Mesenteric fat pad (tissue), 1 donor: ENCODE measurements at places on chromosomes 3 and 15.

- DNase-seq = no peak
Observed at GRCh38 chr3:171531716-171532115, 71.5 kb upstream of the TNIK start.

GRCh38 chr3:52323526-52324295, 7.6 kb downstream of the DNAH1 start:
- DNase-seq = no peak

- DNase-seq = no peak
Observed at GRCh38 chr15:39785841-39786240, 3.2 kb upstream of the FSIP1 start.

GRCh38 chr3:5768281-5768945, 580.9 kb downstream of the EDEM1 start:
- no peak for DNase-seq

DNA sequence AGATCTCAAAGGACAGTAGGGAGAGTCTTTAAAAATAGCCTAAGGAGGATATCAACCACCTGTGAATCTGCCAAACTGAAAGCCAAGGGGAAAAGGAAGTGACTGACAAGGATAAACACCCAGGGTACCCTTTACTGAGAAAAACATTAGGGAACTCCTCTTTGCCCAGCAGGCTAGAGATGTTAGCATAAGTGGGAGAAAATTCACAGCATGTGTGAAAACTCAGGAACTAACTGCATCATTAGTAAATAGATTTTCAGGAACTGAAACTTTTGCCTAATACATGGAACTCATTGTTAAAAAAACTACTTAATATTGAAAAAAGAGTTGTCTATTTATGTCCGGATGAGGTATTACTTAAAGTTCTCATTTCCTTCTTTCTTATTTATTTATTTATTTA, 375.5 kb downstream of the NTRK3 start:
- DNase-seq = no peak

DNA sequence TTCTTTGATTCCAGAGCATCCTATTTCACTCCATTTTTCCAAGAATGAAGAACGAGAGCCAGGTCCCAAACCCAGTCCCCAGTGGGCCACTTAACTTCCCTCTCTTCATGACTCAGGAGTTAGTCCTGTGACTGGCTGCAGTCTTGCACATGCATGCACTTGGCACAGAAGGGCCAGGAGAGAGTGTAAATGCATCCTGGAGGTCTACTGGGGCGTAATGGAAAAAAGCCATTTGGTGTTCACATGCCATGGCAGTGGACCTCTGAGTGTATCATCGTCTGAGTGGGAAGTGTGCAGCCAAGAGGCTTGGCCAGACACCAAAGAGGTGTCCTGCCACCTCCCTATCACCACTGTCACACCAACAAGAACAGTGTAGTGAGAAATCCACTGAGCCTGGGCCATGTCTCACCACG, 15.1 kb upstream of the RFTN1 start:
- no peak for DNase-seq

GRCh38 chr3:26556637-26557036, 65.9 kb upstream of the LRRC3B start:
- no peak for DNase-seq

DNA sequence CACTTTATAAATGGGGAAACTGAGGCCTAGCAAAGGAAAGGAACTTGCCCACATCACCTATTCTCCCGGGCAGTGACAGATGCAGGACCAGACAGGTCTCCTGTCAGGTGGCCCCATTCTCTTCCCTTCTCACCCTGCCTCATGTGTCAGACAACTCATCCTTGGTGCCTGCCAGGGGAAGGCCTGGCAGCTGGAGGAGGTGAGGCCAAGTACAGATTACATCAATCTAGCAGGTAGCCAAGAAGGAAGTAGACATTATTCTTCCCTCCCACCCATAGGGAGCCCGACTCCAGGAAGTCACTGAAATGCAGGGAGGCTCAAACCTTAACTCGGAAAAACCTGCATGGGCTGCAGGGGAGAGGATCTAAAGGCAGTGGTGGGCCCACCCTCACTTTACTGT, 39.6 kb downstream of the DAPK2 start:
- DNase-seq = no peak

GRCh38 chr3:154119951-154120350, 1.2 kb upstream of the ARHGEF26 start:
- no peak for DNase-seq

DNA sequence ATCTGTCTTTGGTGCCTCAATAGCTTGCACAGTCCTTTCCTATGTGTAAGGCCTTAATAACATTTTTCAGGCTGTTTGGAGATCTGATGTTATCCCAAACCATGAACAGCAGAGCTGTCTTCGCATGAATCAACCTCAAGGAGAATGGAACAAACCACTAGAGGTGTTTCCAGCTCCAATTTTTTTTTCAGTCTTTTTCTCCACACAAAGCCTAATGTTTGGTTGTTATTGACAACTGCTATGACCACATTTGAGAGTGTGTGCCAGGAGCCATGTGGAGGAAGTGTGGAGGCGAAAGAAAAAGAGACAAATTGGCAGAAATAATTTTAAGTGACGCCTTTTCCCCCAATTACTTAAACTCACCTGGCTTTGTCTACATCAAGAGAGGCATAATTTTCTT, 38.7 kb downstream of the RTP4 start:
- DNase-seq = no peak

DNA sequence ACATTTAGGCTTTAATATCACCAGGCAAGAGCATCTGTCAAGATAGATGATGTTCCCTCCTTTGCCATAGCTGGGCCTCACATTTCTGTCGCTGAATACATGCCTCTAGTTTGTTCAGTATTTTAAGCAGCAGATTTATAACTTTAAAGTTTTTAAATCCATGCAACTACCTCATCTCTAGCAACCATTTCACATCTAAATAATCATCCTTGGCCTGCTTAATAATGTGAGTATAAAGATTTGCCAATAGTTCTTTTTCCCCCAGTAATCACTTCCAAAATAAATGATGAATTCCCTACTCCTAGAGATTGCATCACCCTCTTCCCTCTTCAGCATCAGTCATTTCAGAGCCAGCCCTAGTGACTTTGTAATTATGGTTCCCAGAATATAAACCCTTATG, 36.2 kb upstream of the FILIP1L start:
- DNase-seq = no peak

GRCh38 chr3:98513091-98513511, 9.6 kb downstream of the CLDND1 start:
- no peak for DNase-seq

- DNase-seq = no peak
Observed at GRCh38 chr15:48279608-48280007, 51.6 kb upstream of the DUT start.

DNA sequence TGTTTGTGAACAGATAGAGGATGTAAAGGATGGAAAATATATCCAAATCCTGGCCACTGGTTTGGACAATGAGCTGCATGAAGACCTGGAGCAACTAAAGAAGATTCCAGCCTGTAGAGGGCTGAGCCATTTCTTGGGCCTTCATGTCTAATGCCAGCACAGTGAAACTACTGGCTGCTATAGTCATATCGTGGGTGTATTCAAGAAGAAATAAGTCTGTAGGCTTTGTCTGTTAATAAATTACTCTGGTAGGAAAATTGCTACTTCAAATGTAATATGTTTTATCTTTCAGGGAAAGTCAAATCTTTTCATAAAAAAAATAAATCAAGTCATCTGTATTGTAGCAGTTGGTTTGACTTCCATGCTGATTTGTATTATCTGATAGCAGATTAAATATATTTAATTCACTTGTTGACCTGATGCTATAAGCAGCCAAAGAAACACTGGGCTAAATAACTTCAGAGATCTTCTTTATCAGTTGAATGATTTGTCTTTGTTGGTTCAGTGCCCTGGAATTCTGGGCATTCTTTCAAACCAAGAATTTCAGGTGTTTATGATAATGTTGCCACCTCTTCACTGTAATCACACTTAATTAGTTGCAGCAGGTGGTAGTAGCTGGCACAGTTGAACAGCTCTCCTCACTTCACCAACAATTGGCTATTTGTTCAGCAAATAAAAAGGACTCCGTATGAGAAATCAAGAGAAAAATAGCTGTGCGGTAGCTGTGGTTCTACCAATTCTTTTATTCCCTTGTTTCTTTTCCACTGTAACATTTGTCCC, 1109.5 kb downstream of the NSUN3 start:
- DNase-seq = no peak

DNA sequence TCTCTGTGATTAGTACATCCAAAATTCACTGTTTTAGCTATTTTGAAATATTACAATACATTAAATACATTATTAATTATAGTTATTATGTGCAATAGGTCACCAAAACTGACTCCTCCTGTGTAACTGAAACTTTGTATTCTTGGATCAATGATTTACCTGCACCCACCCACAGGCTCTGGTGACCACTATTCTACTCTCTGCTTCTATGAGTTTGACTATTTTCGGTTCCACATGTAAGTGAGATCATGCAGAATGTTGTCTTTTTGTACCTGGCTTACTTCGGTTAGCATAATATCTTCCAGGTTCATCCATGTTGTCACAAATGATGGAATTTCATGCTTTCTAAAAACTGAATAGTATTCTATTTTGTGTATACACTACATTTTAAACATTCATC, 43.8 kb downstream of the SLC2A2 start:
- DNase-seq = no peak

GRCh38 chr15:43143203-43143941, 10.0 kb downstream of the TMEM62 start:
- DNase-seq = no peak

DNA sequence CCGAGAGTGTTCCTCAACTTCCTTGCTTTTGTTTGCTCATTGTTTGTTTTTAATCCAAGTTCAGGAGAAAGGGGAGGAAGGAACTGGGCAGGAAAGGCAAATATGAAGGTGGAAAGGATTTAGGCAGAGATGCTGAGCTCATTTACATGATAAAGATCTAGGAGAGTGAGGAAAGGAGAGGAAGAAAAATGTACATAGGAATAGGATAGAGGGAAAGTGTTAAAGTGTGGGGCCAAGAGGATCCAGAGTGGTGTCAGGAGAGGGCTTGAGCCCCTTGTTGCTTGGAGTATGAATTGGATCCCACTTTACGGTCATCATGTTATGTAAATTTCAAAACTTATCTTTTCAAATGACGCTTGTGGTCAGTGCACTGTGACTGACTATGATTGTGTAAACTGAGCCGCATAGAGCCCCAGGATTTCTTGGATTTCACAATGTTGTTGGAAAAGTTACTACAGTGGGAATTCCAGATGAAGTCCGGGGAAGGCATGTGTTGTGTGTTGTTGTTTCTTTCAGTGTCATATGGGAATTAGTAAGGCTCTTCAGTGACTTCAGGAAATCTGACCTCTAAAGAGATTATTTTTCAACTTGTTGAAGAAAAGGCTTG, 15.0 kb upstream of the PLD1 start:
- no peak for DNase-seq

DNA sequence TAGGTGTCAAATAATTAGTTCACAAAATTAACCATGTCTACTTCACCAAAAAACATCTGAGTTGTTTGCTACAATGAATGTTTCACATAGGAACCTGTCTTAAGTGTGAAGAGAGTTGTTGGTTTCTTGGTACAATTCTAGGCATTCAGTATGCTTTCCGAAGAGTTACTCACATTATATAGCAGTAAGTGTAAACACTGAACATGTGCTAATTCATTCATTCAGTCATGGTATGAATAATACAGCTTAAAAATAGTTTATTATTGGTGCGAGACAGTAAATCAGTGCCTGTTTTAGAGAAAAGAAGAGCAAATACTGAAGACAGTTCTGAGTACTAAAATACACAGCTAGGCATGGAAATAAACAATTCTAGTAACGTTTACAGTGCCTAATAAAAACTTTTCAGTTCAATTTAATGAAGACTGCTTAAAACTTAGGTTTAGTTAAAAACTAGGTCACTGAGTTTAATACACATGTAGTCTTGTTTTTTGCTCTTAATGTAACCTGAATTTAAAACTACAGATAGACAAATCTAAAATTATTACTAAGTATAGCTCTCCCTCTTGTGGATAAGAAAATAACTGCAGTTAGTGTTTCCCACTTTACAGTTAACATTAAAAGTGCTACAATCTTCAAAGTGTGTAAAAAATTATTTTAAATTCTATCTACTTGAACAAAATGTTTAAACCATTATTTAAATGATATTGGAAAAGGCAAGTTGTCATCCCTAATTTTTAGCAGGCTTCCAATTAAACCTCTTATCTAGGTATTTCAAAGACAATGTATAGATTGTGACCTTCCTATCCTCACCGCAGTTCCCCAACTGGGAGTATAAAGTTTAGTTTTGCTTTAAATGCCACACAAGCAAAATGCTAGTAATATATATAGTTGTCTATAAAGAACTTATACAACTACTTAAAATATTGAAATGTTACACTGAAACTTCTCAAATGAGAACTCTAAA, 20.1 kb upstream of the ZCWPW2 start:
- no peak for DNase-seq

GRCh38 chr3:44120721-44121582, 120.7 kb upstream of the TOPAZ1 start:
- DNase-seq = no peak

GRCh38 chr15:70524470-70524869, 238.9 kb downstream of the UACA start:
- peak; percentile 41 for DNase-seq

DNA sequence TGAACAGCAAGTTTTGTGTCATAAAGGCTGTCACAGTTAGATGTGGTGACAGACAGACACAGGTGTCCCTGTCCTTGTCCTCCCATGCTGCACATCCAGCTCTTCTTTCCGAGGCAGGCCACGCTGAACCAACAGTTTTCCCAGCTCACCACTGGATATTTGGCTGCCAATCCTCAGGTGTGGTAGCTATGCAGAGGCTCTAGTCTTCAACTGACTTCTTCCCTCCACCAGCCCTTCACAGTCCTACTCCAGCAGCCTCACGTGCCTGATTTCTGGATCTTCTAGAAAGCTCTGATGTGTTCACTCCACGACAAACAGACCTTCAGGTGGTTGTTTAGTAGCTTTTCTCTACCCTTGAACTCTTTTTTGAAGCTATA, 145.5 kb downstream of the UACA start:
- DNase-seq = no peak

DNA sequence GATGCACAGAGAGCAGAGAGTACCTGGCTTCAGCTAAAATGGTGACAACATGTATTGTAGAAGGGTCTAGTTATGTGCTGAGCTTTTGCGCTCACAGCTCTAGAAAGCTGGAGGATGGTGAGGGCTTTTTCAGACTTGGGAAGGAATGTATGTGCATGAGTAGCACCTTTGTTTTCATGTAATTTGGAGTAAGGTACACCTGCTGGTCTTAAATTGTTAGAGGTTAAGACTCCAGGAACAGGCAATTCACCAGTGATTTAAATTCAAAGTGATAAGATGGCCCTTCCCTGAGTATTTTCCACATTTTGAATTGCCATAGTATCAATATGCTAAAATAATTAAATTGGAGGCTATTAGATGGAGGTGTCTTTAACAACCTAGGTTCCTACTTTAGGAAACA, 436.4 kb upstream of the GOLIM4 start:
- DNase-seq = no peak

DNA sequence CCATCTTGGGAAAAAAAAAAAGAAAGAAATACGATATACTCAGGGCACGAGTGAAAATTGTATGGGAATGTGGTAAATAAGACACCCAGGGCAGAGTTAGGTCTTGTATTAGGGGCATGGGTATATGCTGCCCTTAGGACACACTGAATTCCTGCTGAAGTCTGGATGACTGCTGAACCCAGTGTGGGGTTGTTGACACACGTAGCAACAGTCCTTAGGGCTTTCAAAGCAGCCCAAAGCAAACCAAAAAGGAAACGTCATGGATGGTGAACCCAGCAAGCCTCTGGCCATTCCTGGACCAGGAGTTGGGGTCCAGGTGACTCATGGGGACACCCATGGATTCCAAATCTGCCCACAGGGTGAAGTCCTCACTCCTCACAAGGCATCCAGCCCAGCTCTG, 27.1 kb upstream of the SEMA3F start:
- no peak for DNase-seq
